ENCODE measurements at places on chromosomes 16 and 17. TPM values are rescaled to one million over a fixed set of nuclear protein-coding genes. Genes with fewer than 3 reads are reported as not detected.

The TP53TG3B gene
- not detected for total RNA-seq

The ATP2C2 gene
- total RNA-seq: not detected

DNA sequence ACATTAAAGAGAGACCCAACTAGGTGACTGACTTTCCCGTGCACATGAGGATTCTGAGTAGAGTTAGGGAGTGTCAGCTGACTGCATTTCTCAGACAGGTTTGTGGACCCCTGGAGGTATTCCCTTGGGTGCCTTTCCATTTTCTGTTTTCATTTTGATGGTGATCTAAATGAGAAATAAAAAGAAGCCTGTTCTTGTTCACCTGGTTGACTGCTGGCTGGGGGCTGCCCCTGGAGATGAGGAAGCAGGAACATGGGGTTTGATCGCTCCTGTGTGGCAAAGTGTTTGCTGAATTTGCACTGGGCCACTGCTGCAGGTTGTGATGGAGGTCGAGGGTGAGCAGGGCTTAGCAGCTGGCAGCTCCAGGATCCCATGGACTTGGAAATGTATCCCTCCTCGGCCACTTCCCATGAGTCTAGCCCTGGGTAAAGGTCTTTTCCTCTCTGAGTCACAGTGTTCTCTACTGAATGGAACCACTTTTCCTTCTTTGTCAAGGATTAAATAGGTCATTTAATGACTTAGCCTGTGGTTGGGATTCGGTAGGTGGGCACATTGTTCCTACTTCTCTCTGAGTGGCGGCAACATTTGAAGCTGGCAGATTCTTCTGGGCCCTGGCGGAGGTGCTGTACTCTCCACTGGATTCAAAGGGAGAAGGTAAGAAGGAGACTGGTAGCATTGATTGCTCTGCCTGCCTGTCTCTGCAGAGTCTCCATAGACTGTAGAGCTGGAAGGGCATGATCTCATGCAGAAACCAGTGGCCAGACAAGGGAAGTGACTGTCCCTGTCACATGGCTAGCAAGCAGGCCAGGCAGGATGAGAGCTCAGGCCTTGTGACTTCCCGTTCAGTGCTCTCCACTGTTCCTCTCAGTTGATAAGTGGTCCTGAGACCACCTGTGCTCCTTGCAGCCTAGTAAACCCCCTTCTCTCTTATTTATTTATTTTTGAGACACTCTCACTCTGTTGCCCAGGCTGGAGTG, 17.9 kb downstream of the SNX29 start:
- H3K36me3 ChIP-seq: no peaks in the 10 kb centered on the region
- no peak for DNase-seq
- H3K4me1 ChIP-seq: no peaks in the 10 kb centered on the region
- no peak overlapping the region for H3K27ac ChIP-seq

GRCh38 chr16:85527042-85527766, 85.9 kb upstream of the GSE1 start:
- H3K4me3 ChIP-seq: no peak overlapping the region
- H3K36me3 ChIP-seq: no peaks in the 10 kb centered on the region
- H3K27ac ChIP-seq: peak overlapping the region; percentile 65
- H3K27me3 ChIP-seq: no peaks in the 10 kb centered on the region
- H3K4me1 ChIP-seq: peaks cover 68% of the 10 kb centered on the region

The NPIPA5 gene
- total RNA-seq: 5.8 TPM

DNA sequence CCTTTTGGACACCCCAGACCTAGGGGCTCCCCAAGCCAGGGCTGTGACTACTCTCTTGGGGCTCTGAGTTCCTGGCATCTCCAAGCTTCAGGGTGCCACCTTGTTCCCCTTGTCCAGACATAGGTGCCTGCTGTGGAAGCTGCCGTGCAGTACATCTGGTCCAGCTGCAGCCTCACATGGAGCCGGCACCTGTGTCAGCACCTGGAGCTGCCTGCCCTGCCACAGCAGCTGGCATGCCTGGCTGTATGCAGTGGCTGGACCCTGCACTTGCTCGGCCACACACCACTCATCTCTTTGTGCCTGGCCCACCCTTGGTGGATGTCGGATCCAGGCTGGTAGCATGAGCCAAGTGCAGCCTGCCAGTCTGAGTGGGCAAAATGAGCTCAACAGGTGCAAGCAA, 775.8 kb downstream of the CDH11 start:
- no peaks in the 10 kb centered on the region for H3K27me3 ChIP-seq
- H3K27ac ChIP-seq: no peak overlapping the region
- DNase-seq: no peak
- peaks cover 4% of the 10 kb centered on the region for H3K4me1 ChIP-seq

The CCL7 gene
- not detected for total RNA-seq

GRCh38 chr17:18028114-18028951, 10.6 kb downstream of the ATPAF2 start:
- peak overlapping the region; percentile 90 for H3K27ac ChIP-seq
- H3K4me1 ChIP-seq: peaks cover 26% of the 10 kb centered on the region
- H3K4me3 ChIP-seq: no peak overlapping the region
- no peaks in the 10 kb centered on the region for H3K27me3 ChIP-seq
- H3K36me3 ChIP-seq: no peaks in the 10 kb centered on the region
- no peak for DNase-seq

- no peak overlapping the region for H3K4me3 ChIP-seq
- DNase-seq: no peak
- H3K36me3 ChIP-seq: no peaks in the 10 kb centered on the region
- H3K27me3 ChIP-seq: no peaks in the 10 kb centered on the region
- H3K4me1 ChIP-seq: no peaks in the 10 kb centered on the region
These were observed 13.1 kb upstream of the SEPHS2 start for GRCh38 chr16:30458561-30459394.

The HOXB9 gene
- not detected for total RNA-seq

The RHBDL3 gene
- 0.04 TPM for total RNA-seq

DNA sequence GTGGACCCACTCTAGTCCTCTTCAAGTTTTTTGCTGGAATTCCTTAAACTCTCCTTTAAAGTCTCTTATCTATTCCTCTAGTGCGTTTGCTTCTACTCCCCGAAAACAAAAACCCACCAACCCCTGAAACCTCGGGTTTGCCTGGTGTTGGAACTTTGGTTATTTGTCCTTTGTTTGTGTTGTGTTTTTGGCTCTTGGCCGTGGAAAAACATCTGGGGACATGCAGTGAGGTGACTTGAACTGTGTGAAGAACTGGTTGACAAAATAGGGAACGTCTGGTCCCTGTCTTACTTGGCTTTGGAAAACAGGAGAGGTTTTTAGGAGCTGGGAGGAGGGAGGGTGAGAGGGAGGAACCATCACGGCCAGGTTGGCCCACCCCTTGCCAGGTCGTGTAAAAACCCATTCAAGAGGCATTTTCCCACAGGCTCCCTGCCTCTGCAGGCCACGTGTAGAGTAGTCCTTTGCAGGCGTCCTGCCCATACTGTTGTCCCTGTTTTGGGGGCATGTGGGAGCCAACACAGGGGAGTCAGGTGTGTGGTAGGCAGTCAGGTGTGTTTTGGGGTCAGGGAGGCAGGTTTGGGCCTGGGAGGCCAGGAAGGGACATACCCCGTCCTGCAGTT, 169.3 kb downstream of the RAB11FIP4 start:
- H3K27me3 ChIP-seq: peaks cover 54% of the 10 kb centered on the region
- no peak overlapping the region for H3K4me3 ChIP-seq
- no peak overlapping the region for H3K27ac ChIP-seq
- H3K4me1 ChIP-seq: no peaks in the 10 kb centered on the region
- no peaks in the 10 kb centered on the region for H3K36me3 ChIP-seq

The GHDC gene
- 7.3 TPM for total RNA-seq

DNA sequence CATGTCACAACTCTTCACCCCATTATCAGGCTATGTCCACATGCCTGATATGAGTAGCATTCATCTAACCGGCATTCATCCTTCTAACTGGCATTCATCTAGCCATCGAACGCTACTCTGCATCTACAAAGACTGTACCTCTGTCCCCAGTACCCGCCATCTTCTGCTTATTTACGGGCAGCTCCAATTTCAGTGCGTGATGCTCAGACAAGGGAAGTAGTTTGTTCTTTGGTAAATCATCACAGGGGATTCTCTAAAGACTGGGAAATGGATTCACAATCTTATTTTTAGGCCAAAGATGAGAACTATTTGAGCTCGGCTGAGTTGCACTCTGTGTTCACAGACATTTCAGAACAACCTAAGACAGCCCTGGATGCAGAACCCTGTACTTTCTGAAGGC, 39.4 kb downstream of the STAT5B start:
- H3K4me3 ChIP-seq: no peak overlapping the region
- H3K4me1 ChIP-seq: peaks cover 8% of the 10 kb centered on the region
- no peaks in the 10 kb centered on the region for H3K36me3 ChIP-seq
- no peaks in the 10 kb centered on the region for H3K27me3 ChIP-seq

GRCh38 chr17:6574687-6575595, 18.6 kb upstream of the PITPNM3 start:
- no peaks in the 10 kb centered on the region for H3K27me3 ChIP-seq
- peaks cover 6% of the 10 kb centered on the region for H3K36me3 ChIP-seq
- peak; percentile 57 for DNase-seq
- peak overlapping the region; percentile 7 for H3K27ac ChIP-seq
- no peak overlapping the region for H3K4me3 ChIP-seq
- H3K4me1 ChIP-seq: peaks cover 5% of the 10 kb centered on the region

DNA sequence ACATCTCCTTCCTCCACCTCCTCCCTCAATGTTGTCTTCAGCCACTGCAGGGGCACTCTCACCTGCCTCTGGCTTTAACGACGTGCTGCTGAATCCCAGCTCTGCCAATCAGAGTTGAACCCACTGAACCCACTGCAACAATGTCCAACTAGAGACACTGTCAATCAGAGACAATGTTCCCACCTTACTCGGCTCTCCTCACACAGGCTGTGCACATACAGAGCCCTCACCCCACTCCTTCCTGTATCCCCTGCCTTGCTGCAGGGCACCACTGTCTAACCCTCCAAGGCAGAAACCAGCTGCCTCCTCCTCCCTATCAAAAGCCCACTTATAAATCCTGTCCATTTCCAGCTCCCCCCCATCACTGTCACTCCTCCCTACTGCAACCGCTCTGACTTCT, 58.7 kb downstream of the ANKRD11 start:
- no peak overlapping the region for H3K4me3 ChIP-seq
- H3K27me3 ChIP-seq: no peaks in the 10 kb centered on the region
- H3K36me3 ChIP-seq: no peaks in the 10 kb centered on the region
- H3K27ac ChIP-seq: peak overlapping the region; percentile 60

The DPEP3 gene
- total RNA-seq: not detected

DNA sequence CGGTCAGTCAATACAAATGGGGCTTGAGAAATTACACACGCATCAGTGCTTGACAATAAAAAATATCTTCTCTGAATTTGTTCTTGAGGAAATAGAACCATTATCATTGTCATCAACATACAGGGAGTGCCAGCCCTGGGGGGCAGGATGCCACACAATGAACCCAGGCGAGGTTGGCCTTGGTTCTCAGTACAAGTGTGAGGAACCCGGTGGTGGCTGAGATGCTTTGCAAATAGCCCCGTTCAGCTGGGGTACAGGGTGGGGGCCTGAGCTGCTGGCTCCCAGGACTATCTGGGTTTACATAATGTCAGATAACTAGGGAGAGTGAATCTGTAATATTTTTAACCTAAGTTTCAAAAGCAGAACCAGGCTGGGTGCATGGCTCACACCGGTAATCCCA, 112.8 kb upstream of the CDC42EP4 start:
- no peaks in the 10 kb centered on the region for H3K27me3 ChIP-seq
- peaks cover 21% of the 10 kb centered on the region for H3K36me3 ChIP-seq
- DNase-seq: no peak
- no peak overlapping the region for H3K4me3 ChIP-seq
- no peak overlapping the region for H3K27ac ChIP-seq

DNA sequence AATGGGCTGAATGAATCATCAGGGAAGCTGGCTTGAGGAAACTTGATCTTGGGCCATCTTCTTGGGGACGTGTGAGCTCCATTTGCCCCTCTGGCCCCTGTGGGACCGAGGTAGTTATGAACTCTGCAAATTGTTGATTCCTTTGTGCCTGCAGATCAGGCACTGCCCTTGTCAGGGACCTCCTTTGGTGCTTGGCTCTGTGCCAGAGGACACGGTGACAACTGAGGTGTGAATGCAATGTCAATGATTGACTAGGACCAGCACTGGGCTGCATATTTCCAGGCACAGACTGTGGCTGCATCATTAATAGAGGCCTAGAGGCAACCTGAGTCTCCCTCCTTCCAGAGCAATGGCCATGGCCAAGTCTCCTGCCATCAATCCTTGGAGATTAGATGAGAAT, 23.8 kb downstream of the PDILT start:
- no peaks in the 10 kb centered on the region for H3K4me1 ChIP-seq
- DNase-seq: no peak
- H3K4me3 ChIP-seq: no peak overlapping the region
- H3K36me3 ChIP-seq: no peaks in the 10 kb centered on the region
- H3K27ac ChIP-seq: no peak overlapping the region
- peaks cover 7% of the 10 kb centered on the region for H3K27me3 ChIP-seq

DNA sequence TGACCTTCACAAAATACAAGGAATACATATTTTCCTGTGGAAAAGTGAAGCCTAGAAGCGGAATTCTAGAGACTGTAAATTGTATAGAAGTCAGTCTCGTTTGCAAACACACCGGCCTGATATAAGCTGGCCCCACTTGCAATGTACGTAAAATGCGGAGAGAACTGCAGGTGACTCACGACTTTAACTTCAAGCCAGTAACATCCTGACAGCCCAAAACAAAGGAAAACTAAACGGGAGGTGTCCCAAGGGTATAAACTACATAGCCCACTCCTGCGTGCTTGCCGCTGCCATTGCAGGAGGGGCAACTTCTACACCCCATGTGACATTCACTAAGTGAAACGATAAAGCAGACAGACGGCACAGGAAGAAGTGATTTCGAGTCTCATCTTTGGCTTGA, 101.6 kb downstream of the CYTH1 start:
- DNase-seq: no peak
- no peaks in the 10 kb centered on the region for H3K4me1 ChIP-seq
- no peaks in the 10 kb centered on the region for H3K27me3 ChIP-seq
- H3K27ac ChIP-seq: no peak overlapping the region
- H3K36me3 ChIP-seq: peaks cover 26% of the 10 kb centered on the region

The RNF112 gene
- total RNA-seq: 1.2 TPM

- H3K27me3 ChIP-seq: no peaks in the 10 kb centered on the region
- DNase-seq: peak; percentile 9
- H3K36me3 ChIP-seq: peaks cover 7% of the 10 kb centered on the region
- H3K27ac ChIP-seq: no peak overlapping the region
- no peak overlapping the region for H3K4me3 ChIP-seq
These were observed 14.9 kb upstream of the DDX19A start for GRCh38 chr16:70331588-70332358.

The NPIPB12 gene
- 13.2 TPM for total RNA-seq

DNA sequence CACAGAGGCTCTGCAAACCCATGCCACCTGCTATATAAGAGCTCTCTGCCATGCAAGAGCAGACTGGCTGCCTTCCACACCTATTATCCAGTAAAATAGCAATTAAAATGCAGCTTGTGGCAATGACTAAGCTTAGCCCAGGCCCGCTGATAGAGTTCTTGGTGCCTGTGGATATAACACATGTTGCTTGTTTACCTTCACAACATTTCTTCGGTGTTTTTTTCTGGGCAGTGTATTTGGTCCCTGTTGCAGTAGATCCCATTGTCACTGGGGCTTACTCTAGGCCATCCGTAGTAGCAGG, 63.5 kb downstream of the SPECC1 start:
- no peaks in the 10 kb centered on the region for H3K4me1 ChIP-seq
- no peak overlapping the region for H3K4me3 ChIP-seq
- H3K36me3 ChIP-seq: no peaks in the 10 kb centered on the region
- no peaks in the 10 kb centered on the region for H3K27me3 ChIP-seq

Measured in cardiac muscle cell (in vitro differentiated cells and primary cell).